Tibial nerve (tissue), 4 donors: ENCODE measurements at places on chromosomes 7 and 10.

DNA sequence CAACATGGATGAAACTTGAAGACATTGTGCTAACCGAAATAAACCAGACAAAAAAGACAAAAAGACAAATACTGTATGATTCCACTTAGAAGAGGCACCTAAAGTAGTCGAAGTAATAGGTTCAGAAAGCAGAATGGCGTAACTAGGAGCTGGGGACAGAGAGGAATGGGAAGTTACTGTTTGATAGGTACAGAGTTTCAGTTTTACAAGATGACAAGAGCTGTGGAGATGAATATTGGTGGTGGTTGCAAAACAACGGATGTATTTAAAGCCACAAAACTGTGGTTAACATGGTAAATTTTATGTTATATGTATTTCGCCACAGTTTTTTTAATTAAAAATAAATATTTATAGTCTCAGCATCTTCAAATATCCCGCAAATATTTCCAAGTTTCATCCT lies 64.1 kb upstream of the DIP2C start:
- no peak for DNase-seq

GRCh38 chr10:14253079-14253478 lies 77.6 kb downstream of the FRMD4A start:
- no peak for DNase-seq

DNA sequence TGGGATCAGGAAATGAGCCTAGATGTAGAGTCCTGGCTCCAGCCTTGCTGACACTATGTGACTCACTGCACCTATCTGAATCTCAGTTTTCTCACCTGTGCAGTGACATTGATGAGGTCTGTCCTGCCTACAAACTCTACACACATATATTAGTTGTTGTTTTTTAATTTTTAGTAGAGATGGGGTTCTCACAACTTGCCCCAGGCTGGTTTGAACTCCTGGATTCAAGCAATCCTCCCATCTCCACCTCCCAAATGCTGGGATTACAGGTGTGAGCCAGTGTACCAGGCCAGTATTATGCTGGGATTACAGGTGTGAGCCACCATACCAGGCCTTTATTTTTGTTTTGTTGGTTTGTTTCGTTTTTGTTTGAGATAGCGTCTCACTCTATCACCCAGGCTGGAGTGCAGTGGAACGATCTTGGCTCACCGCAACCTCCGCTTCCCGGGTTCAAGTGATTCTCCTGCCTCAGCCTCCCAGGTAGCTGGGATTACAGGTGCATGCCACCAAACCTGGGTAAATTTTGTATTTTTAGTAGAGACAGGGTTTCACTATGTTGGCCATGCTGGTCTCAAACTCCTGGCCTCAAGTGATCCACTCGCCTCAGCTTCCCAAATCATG lies 11.8 kb upstream of the DDIT4 start:
- DNase-seq = no peak

DNA sequence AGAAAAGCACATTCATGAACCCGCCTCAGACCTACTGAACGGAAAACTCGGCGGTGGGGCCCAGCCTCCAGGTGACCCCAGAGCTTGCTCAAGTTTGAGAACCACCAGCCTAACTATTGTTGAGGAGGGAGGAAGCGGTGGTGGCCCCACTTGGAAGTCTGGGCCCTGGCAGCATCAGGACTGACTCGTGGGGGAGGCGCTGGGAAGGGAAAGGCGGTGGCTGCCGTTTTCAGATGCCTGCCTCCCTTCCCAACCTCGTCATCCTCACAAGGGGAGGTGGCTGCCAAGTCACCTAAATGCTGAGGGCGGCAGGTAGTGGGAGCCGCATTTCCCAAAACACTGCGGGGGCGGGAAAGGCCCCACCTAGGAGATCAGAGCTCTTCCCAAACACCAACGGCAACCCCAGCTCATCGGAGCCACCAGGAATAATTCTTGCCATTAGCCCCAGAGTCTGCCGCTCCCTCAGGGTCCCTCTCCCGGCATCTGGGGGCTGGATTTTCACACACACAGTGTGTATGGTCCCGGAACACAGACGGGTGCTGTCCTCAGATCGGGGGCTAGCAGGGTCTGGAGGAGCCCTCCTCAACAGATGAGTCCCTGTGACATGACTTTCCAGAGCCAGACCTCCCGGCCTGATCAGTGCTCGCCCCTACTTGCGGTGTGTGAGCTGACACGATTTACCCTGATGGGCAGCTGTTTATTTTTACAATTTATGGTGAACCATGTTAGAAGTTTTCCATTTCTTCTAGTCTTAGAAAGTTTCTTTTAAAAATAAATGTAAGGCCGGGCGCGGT lies 31.3 kb downstream of the PRKAG2 start:
- no peak for DNase-seq
